ENCODE measurements at places on chromosomes 11 and 22. TPM values are rescaled to one million over a fixed set of nuclear protein-coding genes. Genes with fewer than 3 reads are reported as not detected.

DEFB131B gene
- not detected for total RNA-seq

IRAG1 gene
- total RNA-seq, result 0.63 TPM

DNA sequence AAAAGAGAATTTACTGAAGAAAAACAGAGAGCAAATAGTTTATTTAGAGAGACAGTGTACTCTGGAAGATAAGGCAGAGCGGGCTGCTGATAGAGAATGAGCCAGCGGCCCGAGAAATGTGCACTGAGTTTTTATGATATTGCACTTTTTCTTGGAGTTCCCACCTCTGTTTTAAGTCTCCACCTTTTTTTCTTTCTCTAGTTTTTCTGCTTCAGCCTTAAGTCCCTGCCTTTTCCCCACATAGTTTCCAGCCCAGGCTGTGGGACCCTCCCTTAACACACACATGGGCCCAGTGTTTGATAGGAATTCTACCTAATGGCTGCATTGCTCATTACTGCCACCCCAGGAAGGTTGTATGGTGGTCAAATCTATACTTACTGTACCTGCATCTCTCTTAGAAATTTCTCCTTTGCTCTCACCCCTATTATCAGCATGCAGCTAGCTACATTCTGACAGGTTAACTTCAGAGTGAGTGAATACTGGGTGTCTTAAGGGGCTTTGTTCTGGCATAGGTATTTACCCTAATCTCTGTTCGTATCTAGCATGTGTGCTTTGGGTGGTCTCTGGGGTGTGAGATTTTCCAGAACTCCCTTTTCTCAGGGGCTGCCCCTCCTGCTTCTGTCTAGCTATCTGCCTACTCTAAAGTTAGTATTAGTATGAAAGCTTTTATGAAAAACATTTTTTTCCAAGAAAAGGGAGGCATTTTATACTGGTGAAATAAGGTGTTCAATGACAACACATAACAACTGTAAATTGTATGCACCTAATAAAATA, 127.3 kb upstream of the TOP3B start:
- no peak for DNase-seq

- no peak for DNase-seq
Measured at GRCh38 chr22:45949891-45950290, 27.1 kb downstream of the WNT7B start.
